Effector memory CD4-positive, alpha-beta T cell (primary cell): ENCODE measurements at places on chromosomes 3 and 15.

DNA sequence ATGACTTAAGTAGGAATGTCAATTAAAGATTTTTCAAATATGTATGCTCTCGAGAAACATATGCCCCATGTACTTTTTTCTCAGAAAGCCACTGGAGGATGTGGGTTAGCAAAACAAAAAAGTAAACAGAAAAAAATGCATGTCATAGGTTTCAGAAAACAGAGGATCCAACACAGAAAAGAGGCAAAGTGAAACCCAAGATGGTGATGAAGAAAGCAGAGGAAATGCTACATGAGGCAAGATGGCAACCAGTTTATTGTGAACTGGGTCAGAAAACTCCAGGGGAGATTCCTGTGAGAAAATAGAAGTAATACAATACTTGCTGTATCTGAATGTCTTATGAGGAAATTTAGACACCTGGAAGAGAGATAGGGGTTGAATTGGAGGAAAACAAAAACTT lies 30.8 kb upstream of the EOMES start:
- no peaks in the 10 kb centered on the region for H3K27me3 ChIP-seq
- no peak for DNase-seq
- no peaks in the 10 kb centered on the region for H3K4me1 ChIP-seq
- no peaks in the 10 kb centered on the region for H3K36me3 ChIP-seq

DNA sequence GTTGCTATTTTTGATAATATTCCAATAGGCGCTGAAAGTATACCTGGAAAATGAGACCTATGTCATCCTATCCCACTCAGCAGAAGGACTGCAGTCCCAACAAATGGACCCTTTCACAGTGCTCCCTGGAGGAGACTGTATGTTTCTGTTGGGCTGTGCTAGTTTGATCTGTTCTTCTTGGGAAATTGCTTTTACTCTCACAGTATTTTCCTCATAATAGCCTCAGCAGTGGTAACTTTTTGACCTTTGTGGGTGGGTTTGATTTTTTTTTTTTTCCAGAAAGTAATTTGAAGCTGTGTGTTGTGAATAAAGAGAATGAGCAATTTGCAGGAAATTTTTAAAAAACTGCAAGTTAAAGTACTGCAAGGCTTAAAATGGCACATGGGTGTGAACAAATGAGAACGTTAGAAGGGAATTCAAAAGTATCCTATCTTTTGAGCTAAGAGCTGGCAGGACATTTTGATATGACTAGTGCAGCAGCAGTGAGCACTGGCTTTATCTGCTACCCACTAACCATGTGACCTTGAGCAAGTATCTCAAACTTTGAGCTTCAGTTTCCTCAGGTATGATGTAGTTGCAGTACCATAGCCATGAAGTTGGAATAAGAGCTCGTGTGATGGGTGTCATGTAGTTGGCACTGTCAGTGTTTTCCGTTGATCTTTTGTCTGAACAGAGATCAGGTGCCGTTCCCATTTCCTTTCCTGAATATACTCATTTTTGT lies 118.4 kb downstream of the ATG7 start:
- H3K27ac ChIP-seq = no peak overlapping the region
- H3K27me3 ChIP-seq = no peaks in the 10 kb centered on the region
- H3K4me1 ChIP-seq = no peaks in the 10 kb centered on the region
- H3K4me3 ChIP-seq = no peak overlapping the region

DNA sequence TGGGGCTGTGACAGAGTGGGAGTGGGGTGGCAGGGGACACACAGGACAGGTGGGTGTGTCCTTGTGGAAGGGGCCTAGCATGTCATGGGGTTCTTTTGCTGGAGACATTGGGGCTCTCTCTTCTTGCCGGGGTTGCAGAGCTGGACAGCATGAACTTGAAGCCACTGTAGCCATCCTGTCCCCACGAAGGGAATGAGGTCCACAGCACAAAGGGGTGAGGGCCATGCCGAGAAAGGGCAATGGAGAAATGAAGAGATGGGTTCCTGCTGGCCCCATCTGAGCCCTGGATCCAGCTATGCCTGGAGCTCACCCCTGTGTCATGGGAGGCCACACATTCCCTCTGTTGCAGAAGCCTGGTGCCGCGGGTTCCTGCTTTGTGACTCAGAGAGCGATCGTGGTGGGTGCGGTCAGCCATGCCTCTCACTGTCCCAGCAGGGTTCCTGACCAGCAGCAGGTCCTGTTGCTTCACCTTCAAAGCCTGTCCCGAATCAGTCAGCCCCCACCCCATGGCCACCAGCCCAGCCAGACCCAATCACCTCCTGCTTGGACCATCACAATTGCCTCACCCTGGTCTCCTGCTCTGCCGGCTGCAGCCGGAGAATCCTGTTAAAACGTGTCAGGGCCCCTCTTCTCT lies 50.0 kb downstream of the DNAJB8 start:
- no peaks in the 10 kb centered on the region for H3K27me3 ChIP-seq
- H3K27ac ChIP-seq = no peak overlapping the region
- H3K36me3 ChIP-seq = no peaks in the 10 kb centered on the region
- no peak for DNase-seq
- H3K4me1 ChIP-seq = no peaks in the 10 kb centered on the region

- no peaks in the 10 kb centered on the region for H3K27me3 ChIP-seq
- H3K4me1 ChIP-seq = no peaks in the 10 kb centered on the region
- H3K36me3 ChIP-seq = no peaks in the 10 kb centered on the region
- H3K27ac ChIP-seq = no peak overlapping the region
- no peak overlapping the region for H3K4me3 ChIP-seq
These were observed 155.0 kb downstream of the RSRC1 start for GRCh38 chr3:158264894-158265293.

GRCh38 chr3:64264501-64265109 lies 39.3 kb upstream of the PRICKLE2 start:
- no peaks in the 10 kb centered on the region for H3K36me3 ChIP-seq
- DNase-seq = no peak
- no peak overlapping the region for H3K4me3 ChIP-seq

- no peaks in the 10 kb centered on the region for H3K4me1 ChIP-seq
- no peak for DNase-seq
- H3K36me3 ChIP-seq = no peaks in the 10 kb centered on the region
- H3K27ac ChIP-seq = no peak overlapping the region
- H3K27me3 ChIP-seq = no peaks in the 10 kb centered on the region
- no peak overlapping the region for H3K4me3 ChIP-seq
These were observed 307.9 kb upstream of the RBMS3 start for GRCh38 chr3:28972921-28973320.

DNA sequence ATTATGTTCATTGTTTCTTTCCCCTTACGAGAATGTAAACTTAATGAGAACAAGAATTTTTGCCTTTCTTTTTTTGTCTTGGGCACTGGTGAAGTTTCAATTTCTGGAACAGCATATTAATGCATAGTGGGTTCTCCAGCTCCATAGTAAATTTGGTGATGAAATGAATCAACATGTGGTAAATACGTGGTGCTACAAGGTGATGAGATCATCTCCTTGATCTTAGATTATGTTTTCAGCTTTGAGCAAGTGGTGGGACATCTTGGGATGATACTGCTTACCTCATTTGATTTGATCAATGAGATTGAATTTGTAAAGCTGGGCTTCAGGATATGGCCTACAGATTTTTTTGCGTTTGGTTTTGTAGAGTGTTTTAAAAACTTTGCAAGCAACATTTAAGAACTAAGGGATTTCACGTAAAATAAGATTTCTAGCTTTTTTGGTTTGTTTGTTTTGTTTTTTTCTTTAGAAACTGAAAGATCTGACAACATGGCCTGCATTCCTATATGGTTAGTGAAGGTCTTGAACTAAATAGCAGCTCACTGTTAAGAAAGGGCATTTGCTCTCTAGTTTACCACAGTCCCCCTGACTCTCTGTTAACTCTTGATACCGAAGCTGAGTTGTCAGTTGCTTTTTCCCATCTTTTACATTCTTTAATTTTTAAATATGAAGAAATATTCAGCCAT lies 45.6 kb downstream of the FNDC3B start:
- DNase-seq = no peak
- peaks cover 5% of the 10 kb centered on the region for H3K4me1 ChIP-seq
- no peak overlapping the region for H3K27ac ChIP-seq
- no peaks in the 10 kb centered on the region for H3K36me3 ChIP-seq
- H3K27me3 ChIP-seq = no peaks in the 10 kb centered on the region
- no peak overlapping the region for H3K4me3 ChIP-seq

DNA sequence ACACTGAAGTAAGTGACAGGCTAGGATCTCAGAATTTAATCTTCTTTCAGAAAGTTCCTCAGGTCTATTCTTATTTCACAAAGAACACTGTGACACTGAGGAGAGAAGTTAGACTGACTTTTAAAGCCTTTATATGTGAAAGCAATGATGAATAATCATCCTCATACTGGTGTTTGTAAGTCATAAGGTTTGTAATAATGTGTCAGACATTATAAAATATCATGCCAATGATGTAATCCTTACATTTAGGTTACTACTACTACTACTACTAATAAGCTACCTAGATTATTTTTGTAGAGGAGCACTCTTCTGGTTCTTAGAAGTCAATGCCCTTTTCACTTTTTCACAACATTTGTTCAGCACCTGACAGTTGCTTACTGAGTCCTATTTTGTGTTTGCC lies 33.4 kb downstream of the FANCD2OS start:
- H3K27ac ChIP-seq = no peak overlapping the region
- no peak overlapping the region for H3K4me3 ChIP-seq
- DNase-seq = no peak
- H3K36me3 ChIP-seq = no peaks in the 10 kb centered on the region
- no peaks in the 10 kb centered on the region for H3K27me3 ChIP-seq

- no peaks in the 10 kb centered on the region for H3K27me3 ChIP-seq
- no peak overlapping the region for H3K4me3 ChIP-seq
- no peak for DNase-seq
These were observed 25.6 kb downstream of the CEP19 start for GRCh38 chr3:196686436-196686835.

DNA sequence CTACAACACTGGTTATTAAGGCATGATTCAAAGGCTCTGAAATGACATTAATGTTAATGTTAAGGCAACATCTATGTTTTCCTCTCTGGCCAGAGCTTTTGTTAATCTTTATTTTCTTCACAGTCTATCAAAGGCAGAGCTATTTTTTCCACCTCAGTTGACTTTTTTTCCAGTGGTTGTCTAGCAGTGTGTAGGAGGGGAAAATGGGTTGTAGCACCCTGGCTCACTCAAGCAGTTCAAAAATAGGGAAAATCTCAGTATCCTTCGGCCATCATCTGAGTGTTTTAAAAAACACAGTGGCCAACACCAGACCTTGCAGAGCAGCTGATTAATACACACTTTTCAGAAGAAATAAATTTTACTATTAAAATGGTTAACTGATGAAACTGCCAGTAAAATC lies 21.4 kb downstream of the CBLB start:
- no peak overlapping the region for H3K27ac ChIP-seq
- no peak overlapping the region for H3K4me3 ChIP-seq
- DNase-seq = no peak
- H3K4me1 ChIP-seq = peaks cover 12% of the 10 kb centered on the region
- H3K36me3 ChIP-seq = peaks cover 7% of the 10 kb centered on the region
- no peaks in the 10 kb centered on the region for H3K27me3 ChIP-seq

- no peaks in the 10 kb centered on the region for H3K27me3 ChIP-seq
- no peak for DNase-seq
- no peak overlapping the region for H3K4me3 ChIP-seq
These were observed 107.7 kb downstream of the IGF2BP2 start for GRCh38 chr3:185717121-185717520.

DNA sequence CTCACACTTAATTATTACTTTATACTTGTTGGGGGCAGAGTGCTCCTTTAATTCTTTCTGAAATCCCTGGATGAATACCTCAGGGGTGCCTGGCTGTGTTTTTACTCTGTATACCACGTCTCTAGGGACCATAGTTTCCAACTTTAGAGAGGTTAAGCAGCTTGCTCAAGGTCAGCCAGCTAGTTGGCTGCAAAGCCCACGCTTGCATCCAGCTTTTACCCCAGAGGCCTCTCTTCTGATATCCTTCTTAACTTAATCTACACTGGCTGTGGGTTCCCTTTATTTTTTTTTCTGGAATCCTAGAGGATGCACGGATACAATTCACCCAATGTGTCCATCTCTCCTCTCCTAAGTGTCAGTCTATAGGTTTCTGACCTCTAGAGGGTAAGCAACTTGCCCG lies 1.4 kb downstream of the PDZRN3 start:
- H3K4me3 ChIP-seq = no peak overlapping the region
- no peaks in the 10 kb centered on the region for H3K4me1 ChIP-seq
- no peak for DNase-seq
- H3K27ac ChIP-seq = no peak overlapping the region

GRCh38 chr3:188993181-188993580 lies 178.6 kb upstream of the TPRG1 start:
- H3K27ac ChIP-seq = no peak overlapping the region
- no peaks in the 10 kb centered on the region for H3K27me3 ChIP-seq
- no peaks in the 10 kb centered on the region for H3K36me3 ChIP-seq
- no peak for DNase-seq
- no peaks in the 10 kb centered on the region for H3K4me1 ChIP-seq

GRCh38 chr3:196251918-196252317 lies 35.6 kb downstream of the SLC51A start:
- peaks cover 15% of the 10 kb centered on the region for H3K36me3 ChIP-seq
- no peak overlapping the region for H3K4me3 ChIP-seq
- no peak overlapping the region for H3K27ac ChIP-seq

GRCh38 chr3:133230195-133230594 lies 169.7 kb upstream of the BFSP2 start:
- no peaks in the 10 kb centered on the region for H3K27me3 ChIP-seq
- no peak overlapping the region for H3K4me3 ChIP-seq
- no peak overlapping the region for H3K27ac ChIP-seq

DNA sequence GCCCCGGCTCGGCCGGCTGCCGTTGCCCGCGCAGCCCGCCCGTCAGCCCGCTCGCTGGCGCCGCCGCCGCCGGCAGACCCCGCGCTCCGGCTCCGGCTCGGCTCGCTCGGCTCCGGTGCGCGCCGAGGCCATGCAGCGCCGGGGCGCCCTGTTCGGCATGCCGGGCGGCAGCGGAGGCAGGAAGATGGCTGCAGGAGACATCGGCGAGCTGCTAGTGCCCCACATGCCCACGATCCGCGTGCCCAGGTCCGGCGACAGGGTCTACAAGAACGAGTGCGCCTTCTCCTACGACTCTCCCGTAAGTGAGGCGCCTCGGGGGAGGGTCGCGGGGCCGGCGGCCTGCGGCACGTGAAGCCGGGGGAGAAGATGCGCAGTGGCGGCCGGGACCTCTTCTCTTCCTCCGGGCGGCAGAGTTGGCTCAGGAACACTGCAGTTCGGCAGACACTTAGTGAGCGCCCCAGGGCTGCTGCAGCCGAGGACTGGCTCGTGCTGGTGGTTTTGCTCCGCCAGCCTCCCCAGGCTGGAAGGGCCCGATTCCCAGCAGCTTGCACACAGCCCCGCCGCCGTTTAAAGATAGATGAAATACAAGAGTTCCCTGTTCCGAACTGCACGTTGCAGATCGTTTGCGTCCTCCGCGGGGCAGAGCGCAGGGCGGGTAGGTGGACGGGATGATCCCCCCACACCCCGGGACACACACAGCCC lies 407 bp downstream of the USP13 start:
- H3K27ac ChIP-seq = peak overlapping the region; percentile 71
- peaks cover 5% of the 10 kb centered on the region for H3K4me1 ChIP-seq
- peak overlapping the region; percentile 93 for H3K4me3 ChIP-seq
- DNase-seq = peak; percentile 19
- no peaks in the 10 kb centered on the region for H3K36me3 ChIP-seq

DNA sequence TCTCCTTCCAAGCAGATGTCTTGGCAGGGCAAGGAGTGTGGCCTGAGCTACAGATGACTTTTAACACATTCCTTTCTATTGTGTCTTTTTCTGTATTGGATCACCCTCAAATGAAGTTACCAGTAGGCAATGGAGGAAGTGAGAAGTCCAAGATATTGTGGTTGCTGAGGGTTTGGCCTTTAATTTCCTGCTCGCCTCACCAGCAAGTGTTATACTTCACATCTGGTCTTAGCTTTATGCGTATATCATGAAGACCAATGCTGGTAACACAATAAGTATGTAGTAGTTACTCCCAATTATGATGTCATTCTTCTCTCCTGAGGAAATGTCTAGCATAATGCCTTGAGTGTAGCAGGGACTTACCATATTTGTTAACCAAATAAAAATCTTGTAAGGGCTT lies 179.9 kb downstream of the ZIC1 start:
- H3K4me3 ChIP-seq = no peak overlapping the region
- no peak overlapping the region for H3K27ac ChIP-seq
- no peaks in the 10 kb centered on the region for H3K36me3 ChIP-seq
- no peak for DNase-seq
